ENCODE measurements at places on chromosomes 5 and 9.

DNA sequence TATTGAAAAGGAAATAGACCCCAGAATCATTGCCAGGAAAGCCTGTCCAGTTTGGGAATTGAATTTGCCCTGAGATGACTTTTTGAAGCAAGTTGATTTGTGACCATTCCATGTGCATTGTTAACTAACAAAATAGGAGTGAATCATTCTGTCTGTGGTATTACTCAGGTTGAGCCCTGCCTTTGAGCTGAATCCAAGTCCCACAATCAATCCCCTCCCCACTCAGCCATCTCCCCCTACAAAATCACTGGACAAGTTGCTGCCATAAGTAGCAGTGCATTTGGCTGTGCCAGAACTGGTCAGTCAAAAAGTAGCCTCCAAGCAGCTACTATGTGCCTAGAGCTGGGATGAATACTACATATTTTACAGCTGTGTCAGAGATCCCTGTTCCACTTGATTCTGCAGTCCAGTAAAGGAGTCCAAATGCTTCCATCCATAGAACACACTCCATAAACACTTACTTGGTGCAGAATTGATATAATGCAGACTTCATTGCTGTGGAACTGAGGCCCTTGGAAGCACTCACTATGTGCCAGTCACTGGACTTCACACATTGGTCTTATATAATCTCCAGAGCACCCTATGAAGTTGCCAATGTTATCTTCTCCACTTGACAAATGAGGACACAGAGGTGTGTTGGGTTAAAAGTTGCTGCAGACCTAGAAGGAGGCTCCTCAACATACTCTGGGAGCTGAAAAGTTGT lies 96.1 kb downstream of the ZNF462 start:
- no peak for DNase-seq

DNA sequence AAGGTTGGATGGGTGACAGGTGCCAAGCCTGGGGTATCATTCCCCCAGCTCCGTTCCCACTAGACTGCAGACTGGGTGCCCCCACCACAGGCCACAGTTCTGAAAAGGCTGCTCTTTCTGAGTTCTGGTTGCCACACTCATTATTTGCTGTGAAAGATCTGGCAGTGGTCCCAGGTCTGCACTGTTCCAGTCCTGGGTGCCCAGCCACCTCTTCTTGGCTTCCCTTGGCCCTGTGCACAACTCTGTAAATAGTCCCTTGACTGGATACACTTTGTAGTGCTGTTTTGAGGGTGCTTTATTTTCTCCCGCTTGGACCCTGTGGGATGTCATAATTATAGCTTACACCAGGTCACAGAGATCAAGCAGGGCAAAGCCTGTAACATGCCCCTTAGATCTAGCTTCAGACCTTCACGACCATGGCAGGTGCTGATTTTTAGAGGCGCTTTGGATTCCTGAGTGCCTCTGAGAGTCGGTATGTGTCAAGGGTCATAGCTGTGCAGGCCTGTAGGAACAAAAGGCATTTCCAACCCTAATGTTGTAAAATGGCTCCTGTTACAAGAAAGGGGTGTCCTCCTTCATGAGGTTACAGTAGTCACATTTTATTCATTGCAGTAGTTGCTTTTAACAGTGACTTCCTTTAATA lies 344.9 kb downstream of the ICE1 start:
- DNase-seq = peak; percentile 33

DNA sequence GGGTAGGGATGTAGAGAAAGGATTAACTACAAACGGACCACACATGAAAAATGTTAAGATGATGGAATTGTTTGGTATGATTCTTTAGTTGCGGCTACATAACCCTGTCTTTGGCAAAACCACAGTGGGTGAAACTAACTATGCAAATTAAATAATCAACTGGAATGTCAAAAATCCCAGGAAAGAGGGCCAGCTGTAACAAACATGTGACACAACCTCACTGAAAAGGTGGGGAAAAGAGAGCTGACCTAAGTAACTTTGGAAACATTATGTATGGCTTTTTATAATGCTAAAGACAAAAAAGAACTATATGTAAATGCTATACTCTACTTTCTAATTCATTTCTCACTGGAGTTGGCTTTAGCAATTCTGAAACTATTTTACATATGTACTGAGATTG lies 252.0 kb downstream of the MRPS30 start:
- DNase-seq = no peak

- DNase-seq = no peak
Observed at GRCh38 chr5:56244627-56245026, 11.5 kb upstream of the ANKRD55 start.

DNA sequence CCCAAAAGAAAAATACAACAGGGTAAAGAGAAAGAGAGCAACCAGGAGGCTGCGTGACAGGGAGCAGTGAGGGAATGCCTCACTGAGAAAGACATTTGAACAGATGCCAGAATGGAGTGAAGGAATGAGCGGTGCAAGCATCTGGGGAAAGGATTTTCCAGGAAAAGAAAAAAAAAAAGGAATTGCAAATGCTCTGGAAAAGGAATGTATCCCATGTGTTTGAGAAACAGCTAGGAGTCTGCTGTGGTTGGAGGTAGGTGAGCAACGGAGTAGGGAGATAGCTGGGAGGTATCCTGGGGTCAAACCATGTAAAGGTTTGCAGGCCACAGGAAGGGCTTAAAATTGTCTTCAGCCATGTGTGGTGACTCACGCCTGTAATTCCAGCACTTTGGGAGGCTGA lies 23.6 kb upstream of the CEMIP2 start:
- no peak for DNase-seq

DNA sequence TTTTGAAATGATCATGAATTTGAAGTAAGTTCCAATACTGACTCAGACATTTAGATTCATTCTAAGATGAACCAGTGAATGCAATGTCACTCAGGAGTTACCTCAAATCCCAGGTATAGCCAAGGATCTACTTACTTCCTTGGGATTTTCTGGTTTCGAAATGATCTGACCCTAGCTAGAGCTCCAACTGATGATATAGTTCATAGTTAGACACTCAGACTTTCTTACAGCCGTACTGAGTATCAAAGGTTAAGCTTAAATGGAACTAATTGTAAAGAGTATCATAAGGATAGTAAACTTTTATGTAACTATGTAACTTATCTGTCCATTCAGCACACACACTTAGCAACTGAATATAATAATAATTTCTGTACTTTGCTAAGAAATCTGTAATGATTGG lies 84.0 kb upstream of the FSD1L start:
- no peak for DNase-seq

DNA sequence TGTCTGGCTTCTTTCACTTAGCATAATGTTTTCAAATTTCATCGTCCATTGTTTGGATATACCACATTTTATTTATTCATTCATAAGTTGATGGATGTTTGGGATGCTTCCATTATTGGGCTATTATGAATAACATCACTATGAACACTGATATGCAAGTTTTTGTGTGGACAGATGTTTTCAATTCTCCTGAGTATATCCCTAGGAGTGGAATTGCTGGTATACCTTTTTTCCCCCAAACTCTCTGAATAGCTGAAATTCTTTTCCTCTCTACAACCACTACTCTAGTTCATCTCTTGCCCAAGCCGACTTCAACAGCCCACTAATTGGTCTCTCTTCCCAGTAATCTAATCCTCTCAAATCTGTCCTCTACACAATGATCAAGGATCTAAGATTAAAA lies 4.7 kb upstream of the ZFR start:
- DNase-seq = no peak

- no peak for DNase-seq
Observed at GRCh38 chr5:73282923-73283322, 109.9 kb downstream of the TMEM174 start.

DNA sequence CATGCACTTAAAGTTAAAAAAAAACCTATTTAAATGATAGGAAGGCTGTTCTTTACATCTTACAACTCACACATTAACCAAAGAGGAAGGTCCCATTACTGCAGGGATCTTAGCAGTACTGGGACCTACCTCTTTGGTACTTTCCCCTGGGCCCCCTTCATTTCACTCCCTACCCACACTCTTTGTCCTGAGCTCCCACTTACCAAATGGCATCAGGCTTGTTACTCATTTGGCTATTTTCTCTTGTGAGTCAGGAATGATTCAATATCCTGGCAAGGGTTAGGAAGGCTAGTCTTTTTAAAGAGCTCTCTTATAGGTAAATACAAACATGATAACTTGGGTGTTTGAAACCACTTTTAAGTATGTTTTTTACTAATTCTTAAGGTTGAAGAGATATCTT lies 117.4 kb upstream of the ELL2 start:
- DNase-seq = no peak

DNA sequence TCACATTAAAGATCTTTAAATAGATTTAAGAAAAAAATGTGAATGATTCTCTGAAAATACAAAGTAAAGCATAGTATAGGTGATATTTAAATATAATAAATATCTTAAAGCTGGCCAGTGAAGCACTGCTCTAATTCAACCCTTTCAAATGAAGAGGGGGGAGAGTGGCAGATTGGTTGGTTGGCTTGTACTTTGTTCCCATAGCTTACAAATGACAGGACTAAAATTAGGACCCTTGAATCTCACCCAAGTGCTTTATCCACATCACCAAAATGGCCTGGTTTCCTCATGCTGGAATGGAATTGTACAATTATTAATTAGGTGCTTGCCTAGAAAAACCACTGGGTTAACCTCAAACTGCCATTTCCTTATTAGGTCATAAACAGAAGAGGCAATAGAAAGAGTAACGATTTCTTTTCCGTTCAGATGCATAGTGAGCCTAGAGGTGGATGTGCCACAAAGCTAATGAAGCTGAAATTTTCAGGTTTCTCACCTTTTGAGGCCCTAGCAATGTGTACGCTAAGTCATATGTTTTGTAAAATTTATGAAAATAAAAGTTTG lies 354.5 kb upstream of the CDH6 start:
- DNase-seq = no peak

GRCh38 chr5:54476682-54477081 lies 21.2 kb downstream of the HSPB3 start:
- no peak for DNase-seq

GRCh38 chr5:55960779-55961178 lies 34.0 kb downstream of the IL6ST start:
- no peak for DNase-seq

- no peak for DNase-seq
Observed at GRCh38 chr9:33162721-33163311, 4.3 kb downstream of the B4GALT1 start.

GRCh38 chr5:162068412-162068811 lies 839 bp downstream of the GABRG2 start:
- no peak for DNase-seq

DNA sequence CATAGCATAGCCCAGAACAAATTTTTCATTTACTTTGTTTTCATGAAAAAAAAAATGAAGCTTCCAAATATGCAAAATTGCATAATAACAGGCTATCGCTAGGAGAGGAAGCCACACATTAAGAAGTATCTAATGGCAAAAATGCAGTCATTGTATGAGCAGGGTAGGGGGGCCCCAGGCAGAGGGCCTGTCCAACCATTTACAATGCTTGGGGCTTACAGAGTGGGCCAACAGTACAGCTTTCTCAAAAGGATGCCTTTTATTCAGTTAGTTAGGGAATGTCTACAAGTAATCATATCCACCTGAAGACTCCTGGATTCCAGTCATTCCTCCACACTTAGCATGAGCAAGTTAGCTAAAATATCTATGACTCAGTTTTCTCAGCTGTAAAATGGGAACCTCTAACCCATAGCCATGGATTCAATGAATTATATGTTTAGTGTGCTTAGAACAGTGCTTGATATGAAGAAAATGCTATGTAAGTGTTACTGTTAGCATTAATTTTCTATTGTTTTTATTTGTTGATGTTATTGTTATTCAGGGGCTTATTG lies 117.7 kb downstream of the GAS1 start:
- DNase-seq = no peak

DNA sequence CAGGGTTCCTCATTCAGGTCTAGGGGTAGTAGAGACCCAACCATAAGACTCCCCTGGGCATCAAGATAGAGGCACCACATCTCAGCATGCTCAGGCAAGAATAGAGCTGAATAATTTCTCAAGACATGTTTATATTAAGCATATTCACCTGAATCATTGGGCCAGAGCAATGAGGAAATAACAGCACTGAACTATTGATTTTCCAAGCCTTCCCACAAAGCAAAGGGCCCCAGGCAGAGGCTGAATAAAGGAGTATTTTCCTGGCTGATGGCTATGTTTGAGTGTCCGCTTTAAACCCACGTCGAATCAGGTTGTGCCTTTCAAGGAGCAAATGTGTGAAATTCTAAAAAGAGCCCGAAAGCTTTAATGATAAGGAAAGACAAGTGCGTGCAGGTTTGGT lies 129.2 kb downstream of the HSD17B3 start:
- DNase-seq = no peak

DNA sequence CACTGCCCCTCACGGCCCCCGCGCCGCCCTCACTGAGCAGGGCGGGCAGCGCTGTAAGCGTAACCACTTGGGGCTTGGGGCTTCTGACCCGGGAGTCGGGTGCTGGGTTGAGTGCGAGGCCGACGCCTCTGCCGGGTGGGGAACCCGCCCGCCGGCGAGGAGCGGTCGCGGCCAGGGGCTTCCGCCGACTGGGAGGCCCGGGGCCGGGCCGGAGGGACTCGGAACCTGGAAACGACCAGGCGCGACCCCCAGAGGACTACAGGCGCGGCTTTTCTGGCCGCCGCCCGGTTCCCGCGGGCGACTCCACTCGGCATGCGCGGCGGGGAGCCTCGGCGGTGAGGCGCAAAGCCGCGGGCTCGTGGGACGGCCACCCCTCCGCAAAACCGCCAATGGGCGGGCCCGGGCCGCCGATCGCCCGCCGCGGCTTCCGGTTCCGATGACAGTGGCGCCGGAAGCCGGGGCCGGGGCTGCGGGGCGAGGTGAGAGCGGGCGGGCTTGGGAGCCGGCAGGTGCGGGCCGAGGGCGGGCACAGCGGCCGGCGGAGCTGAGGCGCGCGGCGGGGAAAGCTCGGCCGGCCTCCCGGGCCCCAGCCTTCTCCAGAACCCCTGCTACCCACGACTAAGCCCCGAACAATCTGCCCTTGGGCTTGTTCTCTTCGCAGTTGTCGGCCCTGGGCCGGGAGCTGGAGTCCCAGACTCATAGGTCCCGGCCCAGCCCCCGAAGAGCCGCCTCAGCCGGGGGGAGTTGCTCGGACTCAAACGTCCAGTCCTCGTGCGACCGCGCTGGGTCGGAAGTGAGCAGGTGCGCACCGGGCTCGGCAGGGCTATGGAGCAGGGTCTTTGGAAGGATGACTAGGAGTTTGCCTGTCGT lies at the start of gene RMND5B:
Gene RMND5B (plus strand): TSS at position 439 of the 870 bp plus-strand sequence. CDS start 7,106 bp downstream, outside the sequence.
- peak; percentile 31 for DNase-seq

DNA sequence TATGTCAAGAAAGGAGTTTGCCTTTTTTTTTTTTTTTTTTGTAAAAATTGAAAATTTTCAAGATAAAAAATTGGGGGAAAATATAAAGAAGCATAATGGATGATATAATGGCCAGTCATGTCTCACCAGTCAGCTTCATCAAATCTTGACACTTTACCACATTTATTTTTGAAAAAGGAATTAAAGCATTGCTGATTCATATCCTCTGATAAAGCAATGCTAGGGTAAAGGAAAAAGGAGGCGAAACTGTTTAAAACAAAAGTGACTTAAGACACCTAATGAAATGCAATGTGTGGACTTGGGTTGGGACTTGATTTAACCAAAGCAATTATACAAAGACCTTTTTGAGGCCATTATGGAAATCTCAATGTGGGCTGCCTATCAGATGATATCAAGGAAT lies 208.5 kb downstream of the ARHGAP26 start:
- DNase-seq = no peak

Data from DMS153 (cell line).